ENCODE measurements at places on chromosomes 6 and 20. TPM values are rescaled to one million over a fixed set of nuclear protein-coding genes. Genes with fewer than 3 reads are reported as not detected.

DNA sequence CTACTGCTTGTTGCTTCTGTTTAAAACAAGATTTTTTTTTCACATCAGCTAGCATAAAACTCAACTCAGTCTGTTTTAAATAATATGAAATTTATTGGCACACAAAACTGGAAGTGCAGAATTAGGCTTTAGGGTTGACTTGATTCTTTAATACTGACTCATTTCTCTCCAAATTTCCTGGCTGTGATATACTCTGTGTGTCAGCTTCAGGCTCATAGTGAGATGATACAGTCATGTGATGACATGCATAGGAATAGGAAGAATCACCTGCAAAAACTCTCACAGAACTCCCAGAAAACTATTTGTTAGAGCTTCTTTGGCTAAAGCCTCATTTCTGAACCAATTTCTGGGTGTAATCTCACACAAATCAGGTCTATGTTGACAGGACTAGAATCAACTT is 1068.0 kb upstream of the EPHA7 start:
- no peak for DNase-seq

Gene HLA-DMB
- 1.7 TPM for total RNA-seq

Gene TTLL9
- not detected for total RNA-seq

DNA sequence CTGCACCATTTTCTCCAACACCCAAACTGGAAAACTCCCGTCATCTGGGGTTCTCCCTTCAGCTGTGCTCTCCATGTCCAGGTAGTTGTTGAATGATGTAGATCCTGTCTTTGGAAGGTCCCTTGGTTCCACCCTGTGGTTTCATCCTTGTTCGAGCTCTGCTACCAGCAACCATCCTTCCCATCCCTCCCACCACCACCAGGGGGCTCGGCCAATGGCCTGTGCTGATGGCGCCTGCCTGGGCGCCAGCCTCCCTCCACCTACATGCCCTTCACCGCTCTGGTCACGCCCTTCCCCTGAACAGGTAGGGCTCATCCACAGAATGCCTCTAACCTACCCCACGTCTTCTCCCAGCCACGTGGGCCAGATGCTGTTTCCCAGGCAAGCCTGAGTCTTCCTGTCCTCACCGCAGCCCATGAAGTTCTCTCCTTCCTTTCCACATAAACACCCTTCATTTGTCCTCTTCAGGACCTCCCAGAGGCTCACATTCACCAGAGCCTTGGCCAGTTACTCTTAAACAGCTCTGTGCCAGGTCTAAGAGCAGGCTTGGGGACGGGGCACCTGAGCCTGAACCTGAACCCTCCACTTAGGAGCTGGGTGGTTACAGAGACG is 75.1 kb upstream of the DUSP22 start:
- no peak for DNase-seq

DNA sequence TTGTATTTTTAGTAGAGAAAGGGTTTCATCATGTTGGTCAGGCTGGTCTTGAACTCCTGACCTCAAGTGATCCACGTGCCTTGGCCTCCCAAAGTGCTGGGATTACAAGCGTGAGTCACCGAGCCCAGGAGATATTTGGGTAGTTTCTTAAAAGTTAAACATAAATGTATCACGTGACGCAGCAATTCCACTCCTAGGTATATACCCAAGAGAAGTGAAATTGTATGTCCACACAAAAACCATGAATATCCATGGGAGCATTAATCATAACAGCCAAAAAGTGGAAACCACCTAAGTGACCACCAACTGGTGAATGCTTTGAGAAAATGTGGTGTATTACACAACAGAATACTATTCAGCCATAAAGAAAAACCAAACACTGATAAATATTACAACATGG is 164.8 kb downstream of the MRPL14 start:
- peak; percentile 80 for DNase-seq

DNA sequence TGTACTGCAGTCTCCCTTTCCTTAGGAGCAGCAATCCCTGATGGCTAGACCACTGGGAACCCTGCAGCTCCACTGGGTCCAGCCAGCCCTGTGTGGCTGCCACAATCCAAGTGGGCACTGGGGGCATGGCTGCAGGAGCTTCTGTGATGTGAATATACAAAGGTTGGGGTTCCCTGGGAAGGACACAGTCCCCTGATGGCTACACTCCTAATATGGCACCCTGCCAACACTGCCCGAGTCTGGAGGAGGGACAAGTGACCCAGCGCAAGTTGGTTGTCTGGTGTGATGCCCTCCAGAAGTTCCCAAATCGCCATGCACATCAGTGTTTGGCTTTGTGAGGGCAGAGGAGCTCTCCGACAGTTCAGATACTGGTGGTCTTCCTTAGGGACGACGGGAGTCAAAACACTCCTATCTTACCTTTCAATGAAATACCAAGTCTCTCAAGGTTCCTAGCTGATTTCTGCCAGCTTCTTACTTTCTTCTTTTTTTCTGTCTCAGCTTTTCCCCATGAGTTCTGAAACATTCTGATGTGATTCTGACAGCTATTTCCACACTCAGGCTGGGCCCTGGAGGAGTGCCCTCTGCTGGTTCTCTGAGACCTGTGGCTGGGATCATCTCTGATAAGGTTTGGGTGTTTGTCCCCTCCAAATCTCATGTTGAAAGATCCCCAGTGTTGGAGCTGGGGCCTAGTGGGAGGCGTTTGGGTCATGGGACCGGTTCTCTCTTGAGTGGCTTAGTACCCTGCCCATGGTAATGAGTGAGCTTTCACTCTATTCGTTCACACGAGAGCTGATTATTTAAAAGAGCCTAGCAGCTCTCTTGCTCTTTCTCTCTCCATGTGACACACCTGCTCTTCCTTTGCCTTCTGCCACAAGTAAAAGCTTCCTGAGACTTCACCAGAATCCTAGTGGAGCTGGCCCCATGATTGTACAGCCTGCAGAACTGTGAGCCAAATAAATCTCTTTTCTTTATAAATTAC is 15.5 kb upstream of the ZFP57 start:
- DNase-seq, result peak; percentile 6

DNA sequence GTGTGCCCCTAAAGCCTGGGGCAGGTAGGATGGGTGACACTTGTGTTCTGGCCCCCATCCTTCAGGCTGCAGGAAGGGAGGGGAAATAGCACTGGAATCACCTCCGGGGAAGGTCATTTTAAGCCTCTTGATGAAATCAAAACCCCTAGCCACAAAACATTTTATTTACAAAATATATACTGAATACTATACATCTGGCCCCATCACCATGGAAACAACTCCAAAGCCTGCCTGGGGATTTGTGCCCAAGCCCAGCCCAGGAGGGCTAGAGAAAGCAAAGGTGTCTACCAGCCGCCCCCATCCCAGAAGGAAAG is 2.6 kb downstream of the SMIM29 start:
- no peak for DNase-seq

DNA sequence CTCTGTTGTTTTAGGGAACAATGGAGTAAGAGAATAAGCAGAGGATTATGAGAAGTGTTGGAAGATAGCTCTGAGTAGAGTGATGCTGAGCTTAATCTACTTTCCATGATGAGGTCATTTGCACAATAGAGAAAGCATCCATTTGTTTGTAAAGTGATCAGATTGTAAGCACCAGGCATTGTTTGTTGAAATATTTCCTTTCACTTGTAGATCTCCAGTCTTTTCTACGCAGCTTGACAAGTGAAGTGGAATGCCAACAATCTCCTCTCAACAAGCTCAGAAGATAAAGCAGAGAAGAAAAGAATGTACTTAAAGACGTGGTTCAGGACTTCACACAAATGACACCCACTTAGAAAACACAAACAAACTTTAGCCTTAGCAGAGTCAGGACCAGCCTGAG is 80.1 kb upstream of the MARCKS start:
- peak; percentile 28 for DNase-seq

DNA sequence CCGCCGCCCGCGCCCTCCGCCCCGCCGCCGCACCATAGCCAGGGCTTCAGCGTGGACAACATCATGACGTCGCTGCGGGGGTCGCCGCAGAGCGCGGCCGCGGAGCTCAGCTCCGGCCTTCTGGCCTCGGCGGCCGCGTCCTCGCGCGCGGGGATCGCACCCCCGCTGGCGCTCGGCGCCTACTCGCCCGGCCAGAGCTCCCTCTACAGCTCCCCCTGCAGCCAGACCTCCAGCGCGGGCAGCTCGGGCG is 1.5 kb downstream of the FOXC1 start:
- no peak for DNase-seq

DNA sequence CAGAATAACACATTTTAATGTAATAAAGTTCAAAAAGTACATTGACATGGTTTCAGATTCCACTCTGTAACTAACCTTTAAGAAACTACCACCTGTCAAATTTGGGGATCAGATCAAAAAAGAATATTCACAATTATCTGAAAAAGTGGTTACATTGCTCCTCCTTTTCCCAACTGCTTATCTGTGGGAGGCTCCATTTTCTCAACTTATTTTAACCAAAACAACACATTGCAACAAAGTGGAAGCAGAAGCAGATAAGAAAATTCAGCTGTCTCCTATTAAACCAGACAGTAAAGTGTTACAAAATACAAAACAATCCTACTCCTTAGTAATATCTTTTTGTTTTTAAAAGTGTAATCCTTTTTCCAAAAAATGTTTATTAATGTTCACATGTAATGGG is 61.4 kb downstream of the PDSS2 start:
- peak; percentile 17 for DNase-seq

GRCh38 chr20:53774461-53775203 is 181.0 kb upstream of the ZNF217 start:
- DNase-seq, result peak; percentile 84

Gene VWA7
- total RNA-seq, result under 0.01 TPM

Data from fibroblast of villous mesenchyme (primary cell).